ENCODE measurements at places on chromosomes 6 and 20.

DNA sequence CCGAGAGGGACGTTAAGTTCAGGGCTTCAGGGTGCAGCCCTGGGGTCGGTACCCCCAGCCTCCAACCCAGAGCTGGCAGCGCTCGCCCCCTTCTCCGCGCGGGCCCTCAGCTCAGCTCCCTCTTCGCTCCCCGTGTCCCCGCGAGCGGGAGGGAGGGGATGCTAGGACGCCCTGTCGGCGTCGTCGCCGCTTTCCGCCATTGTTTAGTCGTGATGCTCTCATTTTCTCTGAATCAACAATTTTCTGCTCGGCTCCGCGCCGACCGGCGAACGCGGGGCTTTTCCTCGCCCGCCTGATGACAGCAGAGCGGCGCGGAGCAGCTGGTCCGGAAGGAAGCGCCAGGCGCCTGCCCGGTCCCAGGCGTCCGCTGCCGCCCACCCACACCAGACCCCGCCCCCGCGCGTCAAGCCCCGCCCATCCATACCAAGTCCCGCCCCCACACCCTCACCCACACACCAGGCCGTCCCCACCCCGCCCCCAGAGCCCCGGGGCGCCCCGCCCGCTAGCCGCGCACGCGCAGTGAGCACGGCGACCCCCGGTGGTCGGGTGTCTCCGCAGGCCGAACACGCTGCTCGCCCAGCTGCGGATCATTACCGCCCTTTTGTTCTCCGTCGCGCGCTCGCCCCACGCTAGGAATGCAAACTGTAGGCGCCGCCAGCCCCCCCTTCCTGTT lies 50.1 kb upstream of the SLC32A1 start:
- peak; percentile 9 for DNase-seq

DNA sequence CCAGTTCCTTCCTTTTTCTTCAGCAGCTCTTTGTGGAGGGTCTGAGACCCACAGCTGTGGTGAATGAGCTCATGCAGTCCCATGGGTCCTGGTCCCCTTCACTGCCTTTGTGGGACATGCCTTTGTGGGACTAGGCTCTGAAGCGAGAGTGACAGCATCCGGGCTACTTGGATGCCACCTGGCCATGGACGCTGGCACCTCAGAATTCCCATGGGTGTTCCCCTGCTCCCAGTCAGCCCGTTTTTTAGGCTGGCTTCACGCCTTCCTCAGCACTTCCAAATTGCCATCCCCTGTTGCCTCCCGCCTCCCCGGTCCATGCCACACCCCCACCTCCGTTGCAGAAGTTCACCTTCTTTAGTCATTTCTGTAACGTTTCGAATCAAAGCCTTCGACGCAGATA lies 45.1 kb downstream of the RAMACL start:
- DNase-seq: no peak

GRCh38 chr6:37302086-37302686 lies 44.2 kb upstream of the TMEM217 start:
- no peak for DNase-seq

DNA sequence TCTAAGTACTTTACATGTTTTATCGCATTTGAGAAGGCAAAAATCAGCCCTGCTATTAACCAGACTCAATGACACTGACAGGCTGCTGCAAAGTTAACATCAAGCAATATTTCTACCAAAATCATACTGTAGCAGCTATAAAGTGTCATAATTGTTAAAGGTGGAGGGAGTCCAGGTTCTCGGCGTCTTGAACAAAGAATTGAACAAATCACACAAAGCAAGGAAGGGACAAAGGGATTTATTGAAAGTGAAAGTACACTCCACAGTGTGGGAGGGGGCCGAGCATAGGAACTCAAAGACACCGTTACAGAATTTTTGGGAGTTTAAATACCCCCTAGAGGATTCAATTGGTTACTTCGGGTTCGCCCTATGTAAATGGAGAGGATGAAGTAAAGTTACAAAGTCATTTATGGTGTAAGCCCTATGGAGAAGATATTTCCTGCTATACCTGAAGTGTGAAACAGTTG lies 12.9 kb upstream of the ZNF391 start:
- DNase-seq: no peak

- DNase-seq: no peak
These were observed 100.8 kb downstream of the OR2B2 start for GRCh38 chr6:27811451-27811772.

GRCh38 chr20:24256307-24256706 lies 213.1 kb upstream of the SYNDIG1 start:
- DNase-seq: no peak

GRCh38 chr6:4017834-4018170 lies 61.1 kb downstream of the FAM217A start:
- no peak for DNase-seq

DNA sequence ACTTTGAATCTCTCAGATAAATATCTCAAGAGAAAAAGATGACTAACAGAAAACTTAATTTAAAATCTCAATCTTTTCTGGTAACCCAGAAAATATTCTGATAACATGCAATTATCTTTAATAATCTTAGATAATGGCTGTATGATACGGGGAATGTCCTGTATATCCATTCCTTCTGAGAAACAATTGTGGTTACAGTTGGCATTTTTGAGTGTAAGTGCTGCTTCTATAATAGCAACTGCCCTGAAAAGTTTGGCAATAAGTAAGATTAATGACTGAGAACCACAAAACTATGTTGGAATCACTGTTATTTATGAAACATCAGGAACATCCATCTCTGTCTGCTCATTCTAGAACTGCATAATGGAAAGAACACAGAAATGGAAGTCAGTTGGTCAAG lies 819.7 kb downstream of the TBC1D32 start:
- no peak for DNase-seq

- DNase-seq: no peak
These were observed 97.7 kb downstream of the SYCP2 start for GRCh38 chr20:59835448-59836395.

DNA sequence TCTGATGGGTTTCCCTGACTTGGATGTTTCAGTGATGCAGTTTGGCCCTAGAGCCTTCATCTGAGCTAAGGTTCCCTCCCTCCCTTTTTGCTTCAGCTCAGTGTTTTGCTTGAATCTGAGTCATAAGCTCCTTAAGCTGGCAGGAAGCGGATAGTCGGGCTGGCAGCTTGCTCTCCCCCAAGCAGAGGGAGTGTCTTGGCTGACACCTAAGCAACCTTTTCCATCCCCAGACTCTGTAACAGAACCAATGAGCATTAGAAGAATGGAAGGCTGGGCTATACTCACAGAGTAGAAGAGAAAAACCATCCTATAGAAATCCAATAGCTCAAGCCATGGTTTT lies 98.3 kb downstream of the HAO1 start:
- no peak for DNase-seq

DNA sequence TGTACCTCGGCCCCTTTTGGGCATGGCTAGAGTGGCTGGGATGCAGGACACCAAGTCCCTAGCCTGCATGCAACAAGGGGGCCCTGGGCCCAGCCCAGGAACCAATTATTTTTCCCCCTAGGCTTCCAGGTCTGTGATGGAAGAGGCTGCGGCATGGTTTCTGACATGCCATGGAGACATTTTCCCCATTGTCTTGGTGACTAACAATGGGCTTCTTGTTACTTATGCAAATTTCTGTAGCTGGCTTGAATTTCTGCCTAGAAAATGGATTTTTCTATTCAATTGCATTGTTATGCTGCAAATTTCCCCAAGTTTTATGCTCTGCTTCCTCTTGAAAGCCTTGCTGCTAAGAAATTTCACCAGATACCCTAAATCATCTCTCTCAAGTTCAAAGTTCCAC lies 1269.6 kb upstream of the CITED2 start:
- no peak for DNase-seq

GRCh38 chr6:100099189-100100074 lies 105.4 kb upstream of the MCHR2 start:
- no peak for DNase-seq

DNA sequence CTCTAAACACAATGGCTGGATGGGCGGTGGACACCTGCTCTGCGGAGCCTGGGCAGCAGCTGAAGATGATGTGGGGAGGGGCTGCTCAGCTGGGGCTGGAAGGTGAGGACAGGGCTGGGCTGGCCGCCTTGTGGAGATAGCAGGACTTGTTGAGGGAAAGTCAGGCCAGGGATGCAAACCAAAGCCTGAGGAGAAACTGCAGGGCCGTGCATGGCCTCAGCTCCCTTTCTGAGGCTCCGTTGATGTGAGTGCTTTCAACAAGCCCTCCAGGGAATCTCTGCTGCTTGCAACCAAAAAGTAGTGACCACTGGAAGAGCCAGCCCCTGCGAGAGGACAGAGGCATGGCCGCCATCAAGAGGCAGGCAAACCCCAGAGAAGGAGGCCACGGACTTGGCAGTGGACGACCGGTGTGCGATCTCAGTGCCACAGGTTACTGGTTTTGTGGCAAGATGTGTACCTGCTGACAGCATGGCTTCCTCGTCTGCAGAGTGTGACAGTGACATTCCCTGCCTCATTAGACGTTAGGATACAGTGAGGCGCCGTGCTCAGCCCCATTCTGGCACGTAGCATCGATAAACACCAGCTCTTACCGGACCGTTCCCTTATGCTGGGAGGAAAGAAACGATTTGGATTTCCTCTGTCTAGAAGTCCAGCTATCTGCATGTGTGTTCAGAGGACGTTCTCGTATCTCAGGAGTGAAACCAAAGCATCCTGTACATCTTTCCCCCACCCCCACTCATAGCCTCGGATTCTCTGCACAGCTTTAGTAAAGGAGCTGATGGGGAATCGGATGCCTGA lies 37.9 kb downstream of the ERMARD start:
- DNase-seq: no peak

DNA sequence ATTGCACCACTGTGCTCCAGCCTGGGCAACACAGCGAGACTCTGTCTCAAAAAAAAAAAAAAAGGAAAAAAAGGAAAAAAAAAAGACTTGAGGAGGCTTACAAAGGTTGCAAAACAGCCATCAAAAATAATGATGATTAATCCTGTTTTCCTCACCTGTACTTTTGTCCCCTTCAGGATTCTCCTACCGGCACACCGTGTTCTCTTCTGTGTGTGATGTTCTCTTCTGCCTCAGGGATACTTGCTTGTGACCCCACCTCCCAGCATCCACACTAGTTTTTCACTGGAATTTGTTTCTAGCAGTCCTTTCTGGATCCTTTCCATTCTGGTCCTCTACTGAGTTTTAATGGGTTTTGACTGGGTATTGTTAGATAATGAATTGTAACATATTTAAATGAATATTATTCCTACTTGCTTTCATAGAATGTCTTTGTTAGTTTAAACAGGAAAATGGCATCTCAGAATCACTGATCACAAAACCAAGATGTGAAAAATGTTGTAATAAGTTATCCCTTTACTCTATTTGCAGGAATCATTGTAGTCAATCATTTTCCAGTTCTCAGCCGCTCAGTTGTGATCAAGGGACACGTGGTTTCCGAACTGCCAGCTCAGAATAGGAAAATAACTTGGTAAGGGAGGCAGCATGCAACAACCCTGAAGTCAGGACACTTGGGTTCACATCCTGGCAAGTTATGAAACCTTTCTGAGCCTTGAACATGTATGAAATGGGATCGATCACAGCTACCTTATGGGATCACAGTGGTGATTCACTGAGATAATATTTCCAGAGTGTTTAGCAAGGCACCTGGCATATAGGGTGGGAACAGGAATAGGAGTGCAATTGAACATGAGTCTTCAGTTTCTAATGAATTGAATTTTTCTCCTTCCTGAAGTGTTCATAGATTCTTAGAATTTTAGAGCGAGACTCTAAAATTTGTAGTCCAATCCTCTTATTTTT lies 8.5 kb downstream of the C6orf89 start:
- DNase-seq: no peak

GRCh38 chr6:71292001-71292400 lies 3.4 kb downstream of the OGFRL1 start:
- DNase-seq: no peak

- DNase-seq: no peak
These were observed 86.9 kb downstream of the TBC1D32 start for GRCh38 chr6:121247386-121247785.

DNA sequence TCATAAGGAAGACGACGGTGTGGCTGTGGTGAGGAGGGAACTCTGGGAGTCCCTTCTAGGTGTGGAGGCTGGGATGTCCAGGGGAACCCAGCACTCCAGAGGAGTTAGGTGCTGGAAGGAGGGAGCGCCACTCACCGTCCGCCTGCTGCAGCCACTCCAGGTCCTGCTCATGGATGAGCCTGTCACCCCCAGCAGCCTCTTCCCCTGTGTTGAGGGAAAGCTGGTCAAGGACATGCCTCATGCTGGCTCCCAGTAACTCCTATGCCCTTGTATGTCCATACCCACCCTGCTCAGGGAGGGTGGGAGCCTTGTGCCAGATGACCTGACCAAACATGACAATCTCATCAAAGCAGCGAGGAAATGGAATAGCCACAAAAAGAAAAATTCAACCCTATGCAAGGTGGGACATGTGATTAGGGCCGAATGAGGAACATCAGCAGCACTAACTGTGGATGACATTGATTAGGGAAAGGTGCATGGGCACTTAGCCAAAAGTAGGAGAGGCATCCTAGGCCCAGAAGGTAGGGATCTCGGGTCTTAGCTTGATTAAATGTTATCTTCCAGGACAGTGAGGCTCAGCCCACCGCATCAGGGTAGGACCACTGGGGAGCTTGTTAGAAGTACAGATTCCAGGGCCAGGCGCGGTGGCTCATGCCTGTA lies 3.0 kb downstream of the DNPH1 start:
- no peak for DNase-seq

- no peak for DNase-seq
These were observed 73.9 kb upstream of the SOX4 start for GRCh38 chr6:21519642-21520041.

- no peak for DNase-seq
These were observed 300.9 kb upstream of the PRDM1 start for GRCh38 chr6:105785066-105785811.

GRCh38 chr6:161924516-161925116 lies 650.8 kb upstream of the AGPAT4 start:
- no peak for DNase-seq

DNA sequence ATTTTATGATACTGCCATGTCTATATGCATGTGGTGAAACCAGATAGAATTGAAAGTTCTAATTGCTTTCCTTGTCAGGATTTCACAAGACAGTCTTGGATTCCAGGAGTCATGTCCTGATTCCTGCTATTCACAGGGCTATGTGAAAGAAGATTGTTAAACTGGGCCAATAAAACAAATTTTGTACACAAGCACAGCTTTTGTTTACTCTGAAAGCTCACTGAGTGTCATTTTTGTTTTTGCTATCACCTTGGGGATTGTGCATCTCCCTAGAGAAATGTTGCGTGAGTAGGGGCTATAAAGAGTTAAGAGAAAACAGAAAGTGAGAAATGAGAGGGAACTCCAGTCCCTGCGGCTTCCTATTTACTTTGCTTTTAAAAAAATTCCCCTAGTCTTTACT lies 627.5 kb downstream of the PKHD1 start:
- no peak for DNase-seq

DNA sequence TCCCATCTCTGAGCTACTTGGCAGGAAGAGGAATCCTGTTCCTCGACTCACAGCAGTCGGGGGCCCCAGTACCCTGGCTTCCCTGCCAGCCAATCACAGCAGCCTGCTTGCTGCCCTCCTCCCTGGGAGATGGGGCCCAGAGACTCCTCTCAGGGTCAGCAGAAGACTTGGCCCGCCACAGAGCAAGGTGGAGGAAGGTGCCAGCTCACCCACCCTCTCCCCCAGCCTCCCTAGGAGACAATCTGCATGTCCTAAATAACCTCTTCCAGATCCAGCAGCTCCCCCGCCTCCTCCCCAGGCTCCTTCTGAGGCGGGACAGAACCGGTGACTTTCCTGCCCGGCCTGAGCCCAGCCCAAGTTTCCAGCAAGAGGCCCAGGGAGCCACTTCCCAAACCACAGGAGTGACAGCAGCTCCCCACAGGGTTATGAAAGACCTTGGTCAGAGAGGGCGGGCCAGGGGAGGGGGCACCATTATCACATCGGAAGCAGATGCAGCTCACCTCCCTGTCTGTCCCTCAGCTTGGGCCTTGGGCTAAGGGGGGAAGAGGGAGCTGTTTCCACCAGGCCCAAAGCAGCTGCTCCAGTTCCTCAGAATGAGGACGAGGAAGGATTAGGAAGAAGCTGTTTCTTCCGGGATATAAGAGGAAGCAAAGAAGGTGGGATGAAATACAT lies 2.3 kb downstream of the CCND3 start:
- DNase-seq: peak; percentile 55

Measured in pancreas (tissue), 10 donors.